Fibroblast of lung (primary cell): ENCODE measurements at places on chromosomes 1 and 21. TPM values are rescaled to one million over a fixed set of nuclear protein-coding genes. Genes with fewer than 3 reads are reported as not detected.
A peak's percentile ranks its signal among the peaks of the same experiment; 100 is the strongest.

Gene CAMTA1
- 45.5 and 47.6 TPM in 2 replicates for total RNA-seq

Gene CFAP74
- total RNA-seq = 0.26 TPM in 1 of 2 replicates, not detected in the other

Gene KRTAP8-1
- not detected in 2 replicates for total RNA-seq

Gene MYOC
- total RNA-seq = 1.2 and 2.1 TPM in 2 replicates

Gene MTHFR
- 56.5 and 87.4 TPM in 2 replicates for total RNA-seq

Gene SAMD11
- 3.8 and 7.7 TPM in 2 replicates for total RNA-seq

Gene BRINP2
- total RNA-seq = under 0.01 and 0.26 TPM in 2 replicates

GRCh38 chr21:23471877-23472276 is 2135.4 kb downstream of the MRPL39 start:
- no peaks in the 10 kb centered on the region for H3K4me1 ChIP-seq
- H3K27ac ChIP-seq = no peak overlapping the region
- no peaks in the 10 kb centered on the region for H3K27me3 ChIP-seq
- DNase-seq = no peak

GRCh38 chr1:236759252-236759859 is 35.7 kb upstream of the MTR start:
- no peak overlapping the region for H3K27ac ChIP-seq
- no peaks in the 10 kb centered on the region for H3K27me3 ChIP-seq
- H3K4me3 ChIP-seq = no peak overlapping the region
- no peaks in the 10 kb centered on the region for H3K36me3 ChIP-seq
- DNase-seq = peak; percentile 63

DNA sequence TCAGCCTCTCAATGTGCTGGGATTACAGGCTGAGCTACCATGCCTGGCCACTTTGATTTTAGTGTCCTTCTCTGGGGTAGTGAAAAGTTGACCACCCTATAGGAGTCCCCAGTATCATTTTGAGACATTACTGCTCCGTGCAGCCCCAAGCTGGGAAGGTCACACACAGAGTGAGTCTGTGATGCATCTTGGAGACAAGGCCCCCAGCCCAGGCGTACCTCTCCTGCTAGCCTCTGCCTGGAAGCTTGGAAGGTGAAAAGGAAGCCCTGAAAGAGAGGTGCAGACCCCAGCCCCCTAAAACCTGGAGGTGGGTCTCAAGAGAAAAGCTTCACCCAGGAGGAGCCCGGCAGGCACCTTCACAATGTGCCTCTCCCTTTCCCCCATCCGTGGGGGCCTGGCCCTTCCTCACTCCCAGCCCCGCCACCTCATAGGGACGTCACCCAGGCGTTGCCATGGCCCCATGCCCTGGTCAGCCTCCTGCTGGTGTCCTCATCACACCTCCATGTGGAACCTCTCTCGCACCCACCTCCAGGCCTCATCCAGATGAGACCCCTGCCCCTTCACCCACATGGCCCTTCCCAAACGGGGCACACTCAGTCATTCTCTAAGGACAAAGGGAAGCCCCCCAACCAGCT is 5.6 kb upstream of the ARF1 start:
- H3K36me3 ChIP-seq = no peaks in the 10 kb centered on the region
- H3K27ac ChIP-seq = no peak overlapping the region
- no peak for DNase-seq
- no peaks in the 10 kb centered on the region for H3K27me3 ChIP-seq
- no peaks in the 10 kb centered on the region for H3K4me1 ChIP-seq

DNA sequence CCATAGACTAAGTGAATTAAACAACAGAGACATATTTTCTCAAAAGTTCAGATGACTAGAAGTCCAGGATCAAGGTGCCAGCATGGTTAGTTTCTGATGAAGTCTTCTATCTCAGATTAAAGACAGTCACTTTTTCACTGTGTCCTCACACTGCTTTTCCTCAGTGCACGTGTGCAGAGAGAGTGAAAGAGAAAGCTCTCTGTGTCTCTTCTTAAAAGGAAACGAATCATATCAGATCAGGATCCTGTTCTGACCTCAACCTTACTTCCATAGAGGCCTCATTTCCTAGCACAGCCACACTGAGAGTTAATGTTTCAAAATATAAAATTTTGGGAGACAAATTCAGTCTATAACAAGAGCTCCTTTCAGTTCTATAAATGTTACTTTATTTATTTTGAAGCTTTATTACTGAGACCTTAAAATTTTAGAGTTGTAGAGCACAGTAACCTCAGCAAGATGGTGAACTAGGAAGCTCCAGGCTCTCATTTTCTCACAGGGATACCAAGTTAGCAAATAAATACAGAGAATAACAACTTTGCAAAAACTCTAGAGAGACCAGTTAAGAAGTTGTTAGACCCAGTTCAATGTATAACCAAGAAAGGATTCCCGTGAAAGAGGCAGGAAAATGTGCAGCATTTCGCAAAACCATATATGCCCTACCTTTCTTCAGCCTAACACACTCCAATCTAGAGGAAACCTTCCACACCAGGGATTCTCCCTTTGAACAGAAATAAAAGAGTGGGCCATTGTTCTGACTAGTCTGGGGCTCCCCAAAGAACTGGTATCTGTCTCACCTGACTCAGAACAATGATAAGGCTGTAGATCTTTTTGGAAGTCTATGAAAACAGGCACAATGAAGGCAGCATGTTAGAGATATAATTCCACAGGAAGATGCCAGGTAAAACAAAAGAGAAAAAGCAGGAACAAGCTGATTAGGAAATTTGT is 372.2 kb downstream of the MRPL39 start:
- no peaks in the 10 kb centered on the region for H3K27me3 ChIP-seq
- no peak for DNase-seq
- H3K4me1 ChIP-seq = no peaks in the 10 kb centered on the region
- H3K36me3 ChIP-seq = no peaks in the 10 kb centered on the region
- H3K4me3 ChIP-seq = no peak overlapping the region
- no peak overlapping the region for H3K27ac ChIP-seq

DNA sequence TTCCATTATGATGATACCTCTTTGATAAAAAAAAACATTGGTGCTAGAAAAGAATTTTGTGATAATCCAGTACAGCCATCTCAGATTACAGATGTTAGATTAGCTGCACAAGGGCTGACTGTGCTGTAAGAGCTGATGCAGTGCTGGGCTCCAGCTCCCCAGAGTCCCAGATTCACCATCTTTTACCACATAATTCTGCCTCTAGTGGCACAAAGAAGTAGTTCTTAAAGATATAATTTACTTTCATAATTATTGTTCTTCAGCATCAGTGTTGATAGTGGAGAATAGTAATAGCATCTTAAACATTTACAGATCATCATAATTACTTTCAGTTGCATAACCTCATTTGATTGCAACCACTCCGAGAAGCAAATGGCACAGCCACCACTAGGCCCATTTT is 262.1 kb downstream of the BRINP2 start:
- no peaks in the 10 kb centered on the region for H3K4me1 ChIP-seq
- peak; percentile 2 for DNase-seq
- H3K4me3 ChIP-seq = no peak overlapping the region

DNA sequence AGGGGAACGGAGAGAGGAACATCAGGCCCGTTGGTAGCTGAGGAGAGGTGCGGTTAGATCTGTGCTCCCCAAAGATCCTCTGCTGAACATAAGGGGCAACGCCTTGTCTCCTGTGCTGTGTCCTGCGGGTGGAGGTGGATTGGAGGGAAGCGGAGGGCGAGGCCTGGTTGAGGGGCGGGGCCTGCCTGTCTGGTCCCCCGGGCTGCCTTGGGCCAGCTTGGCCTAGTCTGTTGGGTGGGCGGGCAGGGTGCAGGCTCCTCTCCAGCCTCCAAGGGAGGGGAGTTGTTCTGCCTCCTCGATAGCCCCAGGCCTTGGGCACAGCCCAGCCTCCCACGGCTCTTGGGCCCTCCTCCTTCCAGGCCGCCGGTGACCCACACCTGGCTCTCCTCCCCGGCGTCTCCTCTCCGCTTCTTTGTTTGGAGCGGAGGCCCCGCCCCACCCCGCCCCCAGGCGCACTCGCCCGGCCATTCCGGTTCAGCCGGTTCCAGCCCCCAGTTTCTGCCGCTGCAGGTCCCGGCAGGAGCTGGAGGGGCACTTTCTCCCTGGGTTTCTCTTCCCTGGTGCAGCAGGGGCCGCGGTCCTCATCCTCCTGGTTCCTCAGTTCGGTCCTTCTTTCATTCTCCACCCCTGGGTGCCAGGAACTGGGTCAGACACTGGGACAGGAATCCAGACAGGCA is 19.4 kb downstream of the PTPRF start:
- H3K27ac ChIP-seq = no peak overlapping the region
- peaks cover 12% of the 10 kb centered on the region for H3K36me3 ChIP-seq
- H3K27me3 ChIP-seq = no peaks in the 10 kb centered on the region
- H3K4me1 ChIP-seq = peaks cover 9% of the 10 kb centered on the region
- DNase-seq = no peak
- no peak overlapping the region for H3K4me3 ChIP-seq
